Kidney (tissue), 22 donors: ENCODE measurements at places on chromosomes 2 and 18.
A peak's percentile ranks its signal among the peaks of the same experiment; 100 is the strongest.

DNA sequence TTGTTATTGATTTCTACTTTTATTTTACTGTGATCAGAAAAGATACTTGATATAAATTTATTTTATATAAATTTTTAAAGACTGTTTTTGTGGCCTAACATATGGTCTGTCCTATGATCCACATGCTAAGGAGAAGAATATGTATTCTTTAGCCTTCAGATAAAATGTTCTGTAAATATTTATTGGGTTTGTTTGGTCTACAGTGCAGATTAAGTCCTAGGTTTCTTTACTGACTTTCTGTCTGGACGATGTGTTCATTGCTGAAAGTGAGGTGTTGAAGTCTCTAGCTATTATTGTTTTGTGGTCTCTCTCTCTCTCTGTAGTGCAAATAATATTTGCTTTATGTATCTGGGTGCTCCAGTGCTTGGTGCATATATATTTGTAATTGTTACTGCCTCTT is 30.1 kb downstream of the OXER1 start:
- peaks cover 9% of the 10 kb centered on the region for H3K36me3 ChIP-seq
- H3K27ac ChIP-seq, result no peak overlapping the region
- H3K4me1 ChIP-seq, result no peaks in the 10 kb centered on the region
- no peaks in the 10 kb centered on the region for H3K27me3 ChIP-seq
- DNase-seq, result no peak
- H3K4me3 ChIP-seq, result no peak overlapping the region

DNA sequence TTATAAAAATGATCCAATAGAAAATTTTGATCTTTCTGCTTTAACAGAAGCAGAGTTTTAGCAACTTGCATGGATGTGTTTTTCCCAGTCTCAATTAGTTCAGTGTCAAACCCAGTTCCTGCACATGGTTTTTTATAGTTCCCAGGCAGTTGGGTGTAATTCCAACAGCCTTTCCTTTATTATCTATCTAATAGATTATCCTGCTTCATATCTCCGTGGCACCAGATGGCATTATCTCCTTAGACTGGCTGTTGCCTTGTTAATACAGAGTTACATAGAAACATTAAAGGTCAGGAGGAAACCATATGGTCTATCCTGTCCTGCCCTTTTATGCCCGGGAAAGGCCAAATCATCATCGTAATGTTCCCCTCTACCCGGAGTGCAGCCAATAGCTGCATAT is 400.9 kb upstream of the SMIM21 start:
- DNase-seq, result no peak
- no peaks in the 10 kb centered on the region for H3K4me1 ChIP-seq
- H3K4me3 ChIP-seq, result no peak overlapping the region
- H3K27me3 ChIP-seq, result no peaks in the 10 kb centered on the region
- H3K27ac ChIP-seq, result no peak overlapping the region
- H3K36me3 ChIP-seq, result no peaks in the 10 kb centered on the region

- no peaks in the 10 kb centered on the region for H3K27me3 ChIP-seq
- H3K4me3 ChIP-seq, result no peak overlapping the region
- no peak for DNase-seq
- no peak overlapping the region for H3K27ac ChIP-seq
Measured at GRCh38 chr2:207450186-207450585, 79.6 kb upstream of the CREB1 start.

DNA sequence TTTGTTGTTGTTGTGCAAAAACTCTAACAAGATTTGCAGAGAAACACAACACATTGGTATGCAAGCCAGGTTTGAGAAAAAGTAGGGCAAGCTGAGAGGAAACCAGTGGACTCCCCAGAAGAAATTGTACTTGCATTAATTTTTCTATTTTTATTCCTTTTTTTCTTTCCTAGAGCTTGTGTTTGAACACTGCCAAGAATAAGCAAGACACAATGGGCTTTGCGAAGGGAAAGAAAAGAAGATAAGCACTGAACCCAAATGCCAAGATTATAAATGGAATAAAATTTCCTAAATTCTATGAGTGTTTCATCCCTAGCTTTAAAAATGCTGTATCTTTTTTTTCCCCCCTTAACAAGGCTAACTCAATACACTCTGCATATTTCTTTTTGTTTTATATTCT is 17.0 kb upstream of the CYTIP start:
- no peak overlapping the region for H3K4me3 ChIP-seq
- peaks cover 3% of the 10 kb centered on the region for H3K4me1 ChIP-seq

GRCh38 chr2:42386682-42387081 is 25.7 kb upstream of the COX7A2L start:
- H3K4me3 ChIP-seq, result no peak overlapping the region
- no peaks in the 10 kb centered on the region for H3K4me1 ChIP-seq
- no peak for DNase-seq
- no peaks in the 10 kb centered on the region for H3K27me3 ChIP-seq
- no peak overlapping the region for H3K27ac ChIP-seq

DNA sequence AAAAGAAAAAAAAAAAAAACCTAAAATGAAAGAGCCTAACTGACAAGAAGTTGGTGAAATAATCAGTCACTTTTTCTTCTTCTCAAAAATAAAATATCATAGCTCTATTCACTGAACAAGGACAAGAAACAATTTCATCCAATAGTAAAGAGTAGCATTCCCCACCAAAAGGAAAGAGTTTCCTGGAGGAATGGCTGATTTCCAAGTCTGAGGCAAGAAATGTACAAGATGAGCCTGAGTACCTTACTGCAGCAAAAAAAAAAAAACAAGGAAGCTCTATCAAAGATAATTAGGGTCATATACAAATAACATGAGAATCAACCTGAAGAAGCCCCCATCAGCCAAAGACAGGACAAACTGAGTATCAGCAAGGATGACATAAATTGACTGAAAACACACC is 11.5 kb downstream of the ROCK1 start:
- H3K36me3 ChIP-seq, result no peaks in the 10 kb centered on the region
- H3K27ac ChIP-seq, result no peak overlapping the region
- H3K27me3 ChIP-seq, result no peaks in the 10 kb centered on the region
- no peak for DNase-seq
- H3K4me3 ChIP-seq, result no peak overlapping the region

DNA sequence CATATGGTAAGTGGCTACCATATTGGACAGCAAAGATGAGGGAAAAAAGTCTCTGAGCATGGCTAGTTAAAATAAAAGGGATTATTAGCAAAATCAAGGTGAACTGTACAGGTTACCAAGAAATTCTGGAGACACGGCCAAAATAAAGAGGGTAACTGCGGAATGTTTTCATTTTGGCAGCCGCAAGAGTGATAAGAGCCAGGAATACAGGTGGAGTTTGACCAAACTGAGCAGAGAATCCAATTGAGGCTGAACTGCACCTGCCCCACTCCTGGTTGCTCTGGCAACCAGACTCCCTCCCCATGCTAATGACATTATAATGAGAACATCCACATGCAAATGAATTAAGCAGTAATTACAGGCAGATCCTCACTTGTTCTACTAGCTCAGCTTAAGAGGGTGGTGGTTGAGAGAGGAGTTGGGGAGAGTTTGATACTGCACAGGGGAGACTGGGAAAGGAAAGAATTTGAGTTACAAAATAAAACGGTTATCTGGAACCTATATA is 18.8 kb upstream of the EPHA4 start:
- no peaks in the 10 kb centered on the region for H3K4me1 ChIP-seq
- no peak for DNase-seq
- H3K4me3 ChIP-seq, result no peak overlapping the region
- no peak overlapping the region for H3K27ac ChIP-seq
- H3K36me3 ChIP-seq, result no peaks in the 10 kb centered on the region

GRCh38 chr18:7576077-7576476 is 9.0 kb downstream of the PTPRM start:
- H3K4me3 ChIP-seq, result no peak overlapping the region
- DNase-seq, result no peak
- H3K27ac ChIP-seq, result no peak overlapping the region
- no peaks in the 10 kb centered on the region for H3K27me3 ChIP-seq
- no peaks in the 10 kb centered on the region for H3K36me3 ChIP-seq
- H3K4me1 ChIP-seq, result no peaks in the 10 kb centered on the region

- DNase-seq, result no peak
- no peaks in the 10 kb centered on the region for H3K27me3 ChIP-seq
- H3K4me3 ChIP-seq, result no peak overlapping the region
- no peak overlapping the region for H3K27ac ChIP-seq
Measured at GRCh38 chr2:65292461-65293011, 64.9 kb downstream of the ACTR2 start.

- H3K27ac ChIP-seq, result peak overlapping the region; percentile 77
- DNase-seq, result no peak
- H3K4me1 ChIP-seq, result no peaks in the 10 kb centered on the region
Measured at GRCh38 chr2:34627003-34627402, 1027.9 kb upstream of the FAM98A start.

DNA sequence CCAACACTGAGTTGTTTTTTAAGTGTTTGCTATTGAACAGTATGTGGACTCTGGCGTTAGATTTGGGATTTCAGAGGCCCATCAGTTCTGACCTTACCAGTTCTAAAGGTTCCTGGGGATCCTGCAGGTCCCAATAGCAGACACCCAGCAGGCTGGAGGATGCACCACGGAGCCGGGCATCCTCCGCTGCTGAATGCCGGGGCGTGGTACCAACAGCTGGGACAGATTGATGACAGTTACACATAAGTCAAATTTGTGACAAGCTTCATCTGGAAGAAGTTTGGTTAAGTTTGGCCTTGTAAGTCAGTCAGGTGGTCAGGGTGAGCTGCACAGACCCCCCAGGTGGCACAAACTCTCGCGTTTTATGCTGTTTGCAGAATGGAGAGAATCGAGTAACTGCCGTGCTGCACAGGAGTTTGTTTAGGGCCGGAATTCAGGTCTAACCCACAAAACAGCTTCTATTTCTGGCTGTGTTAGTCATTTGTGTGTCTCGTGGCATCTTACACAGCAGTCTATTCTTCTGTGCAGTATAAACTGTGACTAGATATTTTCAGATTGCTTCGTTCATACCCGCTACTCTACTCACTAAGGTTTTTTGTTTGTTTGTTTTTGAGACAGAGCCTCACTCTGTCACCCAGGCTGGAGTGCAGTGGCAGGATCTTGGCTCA is 19.2 kb downstream of the CTDP1 start:
- H3K36me3 ChIP-seq, result peaks cover 32% of the 10 kb centered on the region
- peaks cover 3% of the 10 kb centered on the region for H3K4me1 ChIP-seq
- no peak overlapping the region for H3K27ac ChIP-seq
- no peak overlapping the region for H3K4me3 ChIP-seq
- H3K27me3 ChIP-seq, result no peaks in the 10 kb centered on the region

DNA sequence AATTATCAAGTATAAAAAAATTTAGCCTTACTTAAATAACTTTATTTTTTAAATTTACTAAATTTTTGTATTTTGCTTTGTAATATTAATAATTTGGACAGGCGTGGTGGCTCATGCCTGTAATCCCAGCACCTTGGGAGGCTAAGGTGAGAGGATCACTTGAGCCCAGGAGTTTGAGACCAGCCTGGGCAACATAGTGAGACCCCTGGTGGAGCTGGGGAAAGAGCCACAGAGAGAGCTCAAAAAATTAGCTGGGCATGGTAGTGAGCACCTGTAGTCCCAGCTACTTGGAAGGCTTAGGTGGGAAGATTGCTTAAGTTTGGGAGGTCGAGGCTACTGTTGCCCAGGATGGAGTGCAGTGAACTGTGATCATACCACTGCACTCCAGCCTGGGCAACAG is 143.5 kb downstream of the B3GNT2 start:
- no peak overlapping the region for H3K27ac ChIP-seq
- no peaks in the 10 kb centered on the region for H3K27me3 ChIP-seq
- no peak for DNase-seq
- no peaks in the 10 kb centered on the region for H3K36me3 ChIP-seq
- H3K4me3 ChIP-seq, result no peak overlapping the region
- H3K4me1 ChIP-seq, result peaks cover 4% of the 10 kb centered on the region

DNA sequence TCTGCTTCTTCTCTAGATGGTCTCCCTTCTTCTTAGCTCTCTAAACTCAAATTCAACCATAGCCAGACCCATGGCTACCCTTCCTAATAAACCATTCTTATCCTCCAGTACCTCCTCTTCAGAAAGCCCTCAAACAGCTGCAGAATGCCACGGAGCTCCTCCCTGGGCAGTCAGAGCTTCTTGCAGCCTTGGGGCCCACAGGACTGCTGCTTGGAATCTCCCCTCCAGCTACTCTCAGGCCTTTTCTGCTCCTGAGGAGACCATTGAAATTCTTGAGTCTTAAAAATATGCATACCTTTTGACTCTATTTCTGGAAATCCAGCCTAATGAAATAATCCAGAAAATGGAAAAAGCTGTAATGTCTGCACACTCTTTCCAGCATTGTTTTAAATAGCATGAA is 30.7 kb downstream of the EFR3B start:
- no peak overlapping the region for H3K4me3 ChIP-seq
- H3K27me3 ChIP-seq, result no peaks in the 10 kb centered on the region
- H3K36me3 ChIP-seq, result no peaks in the 10 kb centered on the region
- no peak for DNase-seq

DNA sequence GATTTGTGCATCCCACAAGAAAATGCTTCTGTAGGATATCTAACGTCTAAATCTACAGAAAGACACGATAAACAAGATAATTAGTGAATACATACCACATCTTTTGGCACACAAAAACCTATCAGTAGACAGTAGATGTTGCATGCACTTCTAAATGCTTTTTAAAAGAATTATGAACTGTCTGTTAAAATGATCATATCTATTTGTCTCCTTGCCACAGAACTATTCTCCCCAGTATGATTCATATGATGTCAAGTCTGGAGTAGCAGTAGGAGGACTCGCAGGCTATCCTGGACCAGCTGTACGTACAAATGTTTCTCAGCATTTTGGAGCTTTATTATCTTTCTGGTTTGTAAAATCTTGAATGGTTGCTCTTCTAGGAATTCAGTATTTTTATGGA is 12.7 kb downstream of the COL3A1 start:
- H3K4me3 ChIP-seq, result no peak overlapping the region

DNA sequence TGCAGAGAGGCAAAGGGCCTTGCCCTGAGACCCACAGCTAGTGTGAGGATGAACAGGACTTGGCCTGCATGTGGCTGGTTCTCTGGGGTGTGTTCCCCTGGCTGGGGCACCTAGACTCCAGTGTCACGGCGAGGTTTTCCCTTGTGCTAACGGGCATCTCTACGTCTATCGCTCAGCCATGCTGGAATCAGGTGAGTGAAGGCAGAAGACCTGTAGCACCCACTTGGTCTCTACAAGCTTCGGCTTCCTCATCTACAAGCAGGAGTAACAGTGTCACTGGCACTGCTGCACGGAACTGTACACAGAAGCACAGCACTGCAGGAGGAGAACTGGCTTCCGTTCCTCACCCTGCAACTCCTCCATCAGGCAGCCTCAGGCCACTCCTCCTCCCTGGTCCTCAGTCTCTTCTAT is 30.6 kb downstream of the HS1BP3 start:
- H3K27ac ChIP-seq, result no peak overlapping the region
- H3K36me3 ChIP-seq, result no peaks in the 10 kb centered on the region
- H3K4me1 ChIP-seq, result peaks cover 44% of the 10 kb centered on the region
- no peak overlapping the region for H3K4me3 ChIP-seq
- DNase-seq, result no peak

- H3K4me1 ChIP-seq, result peaks cover 3% of the 10 kb centered on the region
- no peak overlapping the region for H3K4me3 ChIP-seq
- H3K36me3 ChIP-seq, result no peaks in the 10 kb centered on the region
- no peaks in the 10 kb centered on the region for H3K27me3 ChIP-seq
- H3K27ac ChIP-seq, result no peak overlapping the region
Measured at GRCh38 chr2:61438670-61439069, 32.2 kb downstream of the USP34 start.

DNA sequence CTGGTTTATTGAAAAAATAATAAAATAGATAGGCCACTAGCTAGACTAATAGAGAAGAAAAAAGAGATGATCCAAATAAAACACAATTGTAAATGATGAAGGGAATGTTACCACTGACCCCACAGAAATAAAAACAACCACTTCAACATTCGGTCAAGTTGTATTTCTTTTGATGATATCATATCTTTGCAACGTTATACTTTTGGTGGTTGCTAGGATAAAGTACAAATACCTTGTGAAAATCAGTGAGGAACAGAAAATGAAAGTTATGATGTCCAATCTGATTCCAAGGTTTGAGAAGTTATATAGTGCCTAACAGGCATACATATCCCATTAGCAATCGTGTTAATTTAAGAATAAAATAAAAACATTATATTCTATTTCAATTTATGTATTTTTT is 6.6 kb upstream of the ASNSD1 start:
- no peak for DNase-seq
- no peak overlapping the region for H3K27ac ChIP-seq
- H3K36me3 ChIP-seq, result no peaks in the 10 kb centered on the region
